ENCODE measurements at places on chromosomes 16 and 17.

DNA sequence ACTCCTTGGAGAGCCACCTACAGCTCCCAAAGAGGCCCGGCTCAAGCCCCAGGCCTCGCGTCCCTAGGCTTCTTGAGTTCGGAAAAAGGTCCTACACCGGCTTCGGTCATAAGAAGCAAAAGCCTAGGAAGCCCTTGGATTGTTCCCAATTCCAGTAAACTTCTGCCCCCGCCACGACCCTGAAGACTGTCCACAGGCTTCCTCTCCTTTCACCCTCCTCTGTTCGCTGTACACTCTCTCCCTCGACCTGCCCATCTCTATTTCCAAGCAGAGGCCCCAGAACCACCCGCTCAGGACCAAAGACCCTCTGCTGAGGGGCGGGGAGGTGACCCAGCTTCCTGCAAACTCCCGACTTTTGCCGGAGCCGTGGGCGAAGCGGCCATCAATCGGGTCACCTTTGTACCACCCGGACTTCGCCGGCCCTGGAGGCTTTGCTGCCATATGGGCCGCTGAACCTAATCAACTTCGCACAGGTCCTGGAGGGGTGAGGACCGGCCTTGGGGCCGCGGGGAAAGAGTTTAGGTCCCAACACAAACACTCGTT, 2.7 kb downstream of the HOXB2 start:
- DNase-seq: no peak

DNA sequence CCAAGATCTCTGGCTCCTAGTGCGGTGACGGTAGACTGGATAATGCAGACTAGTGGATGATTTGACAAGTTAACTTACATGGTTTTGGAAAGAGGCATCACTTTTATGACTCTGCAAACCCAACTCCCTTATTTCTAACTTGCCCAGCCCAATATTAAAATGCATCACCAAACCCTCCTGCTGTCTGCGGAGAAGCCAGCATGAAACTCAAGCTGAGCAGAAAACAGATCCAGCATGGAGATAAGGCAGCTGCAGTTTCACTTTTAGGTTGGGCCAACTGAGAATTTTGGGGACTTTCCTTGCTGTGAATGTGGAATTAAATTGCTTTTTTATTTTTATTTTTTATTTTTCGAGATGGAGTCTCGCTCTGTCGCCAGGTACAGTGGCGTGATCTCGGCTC, 27.8 kb downstream of the CDH1 start:
- no peak for DNase-seq

DNA sequence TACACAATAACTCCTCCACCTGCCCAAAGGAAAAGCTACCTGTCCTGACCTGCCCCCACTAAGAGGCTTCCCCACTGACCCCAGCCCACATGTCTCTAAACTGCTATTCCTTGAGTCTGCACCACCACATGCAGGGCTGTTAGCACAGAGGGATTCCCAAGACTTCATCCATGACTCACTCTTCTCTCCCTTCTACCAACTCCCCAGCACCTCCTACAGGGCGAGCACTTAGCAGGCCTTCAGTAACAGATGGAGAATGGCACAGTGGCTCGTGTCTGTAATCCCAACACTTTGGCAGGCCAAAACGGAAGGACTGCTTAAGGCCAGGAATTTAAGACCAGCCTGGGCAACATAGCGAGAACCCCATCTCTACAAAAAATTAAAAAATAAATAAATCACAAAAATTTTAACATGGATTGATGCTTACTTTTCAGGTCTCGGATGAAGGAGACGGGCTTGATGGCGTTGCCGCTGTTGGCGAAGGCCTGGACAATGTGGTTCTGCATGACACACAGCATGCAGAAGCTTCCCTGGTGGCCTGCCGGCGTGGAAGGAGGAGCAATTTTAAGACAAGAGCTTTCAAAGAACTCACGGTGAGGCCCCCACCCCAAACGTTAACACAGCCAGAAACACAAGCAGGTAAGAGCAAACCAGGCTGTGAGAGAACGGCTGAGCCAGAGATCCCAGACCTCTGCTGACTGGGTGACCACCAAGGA, 12.0 kb downstream of the USP36 start:
- peak; percentile 70 for DNase-seq

DNA sequence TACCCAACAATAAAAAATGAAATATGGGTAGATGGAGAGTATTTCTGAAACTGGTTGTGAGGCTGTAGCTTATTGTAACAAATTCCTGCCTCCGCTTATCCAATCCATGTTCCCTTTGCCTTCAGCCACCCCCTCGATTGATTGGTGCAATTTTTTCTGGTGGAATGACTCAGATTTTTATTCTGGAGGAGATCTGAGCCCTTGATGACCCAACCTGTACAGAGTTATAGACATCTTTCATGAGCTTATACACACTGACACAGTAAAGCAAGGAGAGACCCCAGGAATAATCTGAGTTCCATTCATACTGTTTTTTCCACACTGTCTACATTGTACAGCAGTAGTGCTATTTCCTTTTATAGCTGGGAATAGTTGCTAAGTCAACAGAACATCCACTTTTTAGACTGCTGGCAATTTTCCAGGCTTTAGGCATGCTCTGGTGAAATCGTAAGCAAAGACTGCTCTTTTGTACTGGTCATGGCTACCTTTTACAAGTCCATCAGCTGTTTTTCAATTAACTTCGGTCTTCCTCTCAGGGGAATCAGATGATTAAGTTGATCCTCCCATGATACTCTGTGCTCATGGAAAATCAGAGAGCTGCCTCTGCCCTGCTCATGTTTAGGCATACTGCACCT, 30.1 kb downstream of the CCL4 start:
- DNase-seq: no peak

- DNase-seq: no peak
These were observed 207.6 kb downstream of the FTO start for GRCh38 chr16:53911513-53911912.

GRCh38 chr16:83397601-83398291, 410.0 kb upstream of the HSBP1 start:
- DNase-seq: no peak

GRCh38 chr16:59370717-59371116, 636.6 kb upstream of the GOT2 start:
- no peak for DNase-seq

- DNase-seq: no peak
These were observed 242.1 kb upstream of the GSE1 start for GRCh38 chr16:85370881-85371651.

DNA sequence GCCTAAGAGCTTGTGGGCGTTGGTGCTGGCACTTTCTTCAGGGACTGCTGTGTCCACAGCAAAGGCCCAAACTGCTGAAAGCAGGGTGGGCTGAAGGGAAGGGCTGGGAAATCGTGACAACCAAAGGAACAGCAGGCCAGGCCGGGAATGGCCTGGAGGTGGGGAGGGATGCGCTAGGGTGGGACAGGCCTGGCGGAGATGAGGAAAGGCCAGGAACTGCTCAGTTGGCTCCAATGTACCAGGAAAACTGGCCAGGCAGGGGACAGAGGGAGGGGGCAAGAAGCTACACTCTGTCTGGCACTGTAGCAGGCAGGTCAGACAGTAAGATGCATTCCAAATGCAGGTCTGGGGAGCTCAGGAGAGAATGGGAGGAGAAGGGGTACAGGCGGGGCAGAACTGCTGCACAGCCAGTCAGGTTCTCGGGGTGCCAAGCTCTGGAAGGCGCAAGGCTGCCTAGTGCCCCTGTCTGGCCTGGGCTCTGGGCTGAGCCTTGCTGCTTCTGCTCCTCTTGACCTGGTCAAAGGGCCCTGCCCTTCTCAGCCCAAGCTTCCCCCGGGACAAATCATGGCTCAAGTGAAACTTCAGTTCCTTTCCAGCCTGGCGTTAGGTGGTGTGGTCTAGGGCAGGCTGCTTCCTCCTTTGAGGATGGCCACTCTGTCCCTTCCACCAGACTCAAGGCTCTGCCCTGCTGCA, 7.3 kb downstream of the PNMT start:
- DNase-seq: no peak

GRCh38 chr16:64900019-64900418, 221.8 kb downstream of the CDH11 start:
- no peak for DNase-seq

GRCh38 chr16:79098907-79099306, 501.6 kb downstream of the MAF start:
- no peak for DNase-seq

DNA sequence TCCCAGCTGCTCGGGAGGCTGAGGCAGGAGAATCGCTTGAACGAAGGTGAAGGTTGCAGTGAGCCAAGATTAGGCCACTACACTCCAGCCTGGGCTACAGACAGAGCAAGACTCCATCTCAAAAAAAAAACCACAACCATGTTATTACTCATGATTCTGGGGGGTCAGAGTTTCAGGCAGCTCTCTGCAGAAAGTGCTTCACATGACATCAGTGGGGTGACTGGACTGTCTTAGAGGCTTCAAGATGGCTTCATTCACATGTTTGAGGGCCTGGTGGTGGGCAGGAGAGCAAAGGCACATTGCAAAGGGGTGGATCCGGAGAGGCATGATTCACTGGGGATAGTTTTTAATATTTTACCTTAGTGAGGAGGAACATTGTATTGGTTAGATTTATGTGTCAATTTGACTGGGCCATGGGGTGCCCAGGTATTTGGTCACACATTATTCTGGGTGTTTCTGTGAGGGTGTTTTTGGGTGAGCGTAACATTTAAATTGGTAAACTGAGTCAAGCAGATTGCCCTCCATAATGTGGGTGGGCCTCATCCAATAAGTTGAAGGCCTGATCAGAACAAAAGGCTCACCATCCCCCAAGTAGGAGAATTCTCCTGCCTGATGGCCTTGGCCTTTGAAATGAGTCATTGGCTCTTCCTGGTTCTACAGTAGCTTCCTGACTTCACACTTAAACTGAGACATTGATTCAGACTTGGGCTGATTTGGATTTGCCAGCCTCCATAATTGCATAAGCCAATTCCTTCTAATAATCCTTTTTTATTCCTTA, 109.8 kb downstream of the GOSR1 start:
- DNase-seq: peak; percentile 87

DNA sequence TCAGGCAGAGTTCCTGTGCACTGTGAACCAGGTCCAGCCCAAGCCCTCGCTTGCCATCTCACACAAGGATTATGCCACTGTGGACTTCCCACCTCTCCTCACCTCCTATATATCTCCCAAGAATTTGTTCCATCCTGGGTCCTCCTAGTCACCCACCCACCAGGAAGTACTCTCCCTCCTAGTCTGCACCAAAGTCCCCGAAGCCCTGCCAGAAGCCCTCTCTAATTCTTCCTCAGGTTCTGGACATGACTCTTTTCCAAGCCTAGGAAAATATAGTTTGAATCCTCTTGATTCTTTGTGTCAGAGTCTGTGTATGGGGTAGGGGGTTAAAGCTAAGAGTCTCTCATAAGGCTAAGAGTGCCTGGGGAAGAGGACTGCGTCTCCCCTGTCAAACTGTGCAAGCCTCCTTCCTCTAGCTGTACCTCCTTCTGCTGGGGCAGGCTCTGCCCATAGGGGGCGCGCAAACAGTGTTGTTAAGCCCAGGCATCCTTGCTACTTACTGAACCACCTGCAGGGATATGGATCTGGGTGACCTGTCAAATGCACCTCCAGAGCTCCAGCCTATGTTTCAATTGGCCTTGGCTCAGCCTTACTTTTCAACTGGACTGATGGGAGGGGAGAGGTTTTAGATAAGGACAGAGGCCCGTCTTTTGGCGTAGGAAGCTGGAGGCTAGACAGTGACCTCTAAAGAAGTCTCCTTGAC, 16.6 kb upstream of the DLX4 start:
- peak; percentile 70 for DNase-seq

GRCh38 chr17:9239246-9239792, 218.0 kb downstream of the NTN1 start:
- DNase-seq: no peak

- DNase-seq: no peak
These were observed 12.9 kb downstream of the GJD3 start for GRCh38 chr17:40351359-40352236.

DNA sequence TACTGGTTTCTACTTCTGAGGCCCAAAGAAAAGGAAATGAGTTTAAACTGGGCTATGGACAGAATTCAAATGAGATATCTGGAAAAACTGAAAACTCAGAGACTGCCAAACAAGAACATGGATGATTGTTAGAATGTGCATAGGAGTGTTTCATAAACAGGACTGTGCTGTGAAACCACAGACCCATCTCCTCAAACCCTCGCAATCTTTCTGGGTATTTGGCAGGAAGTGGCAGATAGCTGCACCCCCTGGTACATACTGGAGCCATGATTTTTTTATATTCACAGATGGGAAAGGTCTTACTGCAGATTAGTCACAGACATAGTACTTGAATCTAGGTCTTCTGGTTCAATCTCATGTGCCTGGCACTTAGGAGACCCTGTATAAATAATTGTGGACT, 145.0 kb downstream of the CCDC182 start:
- no peak for DNase-seq

DNA sequence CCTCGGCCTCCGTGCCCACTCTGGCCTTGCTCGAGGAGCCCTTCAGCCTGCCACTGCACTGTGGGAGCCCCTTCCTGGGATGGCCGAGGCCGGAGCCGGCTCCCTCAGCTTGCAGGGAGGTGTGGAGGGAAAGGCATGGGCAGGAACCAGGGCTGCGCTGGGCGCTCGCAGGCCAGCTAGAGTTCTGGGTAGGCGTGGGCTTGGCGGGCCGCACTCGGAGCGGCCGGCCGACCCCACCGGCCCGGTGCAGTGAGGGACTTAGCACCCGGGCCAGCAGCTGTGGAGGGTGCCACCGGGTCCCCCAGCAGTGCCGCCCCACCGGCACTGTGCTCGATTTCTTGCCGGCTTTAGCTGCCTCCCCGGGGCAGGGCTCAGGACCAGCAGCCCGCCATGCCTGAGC, 101.0 kb upstream of the IRX5 start:
- DNase-seq: no peak

DNA sequence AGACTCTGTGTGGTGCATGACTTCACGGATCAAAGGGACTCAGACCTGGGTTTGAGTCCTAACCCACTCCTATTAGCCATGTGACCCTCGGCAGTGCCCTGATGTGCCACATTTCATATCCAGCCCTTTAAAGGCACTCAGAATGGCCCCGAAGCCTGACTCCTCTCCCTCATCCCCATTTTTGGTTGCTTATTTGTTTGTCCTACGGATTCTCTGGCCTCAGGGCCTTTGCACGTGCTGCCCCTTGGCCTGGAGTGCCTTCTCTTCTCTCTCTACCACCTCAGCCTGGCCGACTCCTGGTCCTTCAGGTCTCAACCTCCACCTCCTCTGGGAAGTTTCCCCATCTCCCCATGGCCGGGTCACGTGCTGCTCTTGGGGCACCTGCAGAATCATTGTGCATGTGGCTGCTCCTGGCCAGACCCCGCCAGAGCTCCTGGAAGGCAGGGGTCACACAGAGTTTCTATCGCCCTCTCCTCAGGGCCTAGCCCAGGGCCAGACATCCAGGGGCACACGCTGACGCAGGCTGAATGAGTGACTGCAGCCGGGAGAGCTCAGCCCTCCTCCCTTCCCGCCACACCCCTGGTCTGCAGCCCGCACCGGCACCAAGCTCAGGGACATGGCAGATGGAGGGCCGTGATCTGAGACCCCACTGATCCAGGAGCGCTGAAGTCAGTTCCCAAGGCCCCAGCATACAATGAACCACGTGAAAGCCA, 22.0 kb upstream of the CIBAR2 start:
- DNase-seq: no peak

- no peak for DNase-seq
These were observed 79.1 kb downstream of the NXN start for GRCh38 chr17:900336-900934.

GRCh38 chr17:1122533-1123392, 57.0 kb downstream of the ABR start:
- DNase-seq: peak; percentile 70
